Transverse colon (tissue), 4 donors: ENCODE measurements at places on chromosomes 7 and 10. TPM values are rescaled to one million over a fixed set of nuclear protein-coding genes. Genes with fewer than 3 reads are reported as not detected.

DNA sequence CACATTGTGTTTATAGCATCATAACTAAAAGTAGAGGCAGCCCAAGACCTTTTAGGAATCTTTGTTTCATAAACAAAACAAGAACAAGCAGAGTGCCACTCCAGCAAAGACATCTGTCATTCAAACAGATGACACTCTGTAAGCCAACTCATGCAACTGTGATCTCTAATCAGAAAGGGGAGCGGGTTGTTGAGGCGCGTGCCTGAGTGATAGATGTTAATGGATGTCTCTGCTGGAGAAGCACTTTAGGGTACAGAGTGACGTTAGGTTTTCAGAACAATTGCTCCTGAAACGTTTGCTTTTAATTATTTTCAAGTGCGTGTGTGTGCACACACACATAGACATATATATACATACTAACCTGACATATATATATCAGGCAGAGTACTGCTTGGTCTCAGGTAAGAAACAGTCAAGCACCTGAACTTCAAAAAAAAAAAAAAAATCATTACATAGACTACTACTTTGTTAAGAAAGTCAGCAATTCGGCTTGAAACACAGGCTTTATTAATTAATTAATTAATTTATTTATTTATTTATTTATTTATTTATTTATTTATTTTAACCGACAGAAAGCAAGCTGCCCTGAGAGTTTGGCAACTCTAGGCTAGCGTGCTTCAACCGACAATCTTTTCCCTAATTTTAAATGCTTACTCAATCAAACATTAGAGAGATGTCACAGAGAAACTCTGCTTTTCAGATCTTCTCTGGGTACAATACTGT is 109.1 kb downstream of the POU6F2 start:
- DNase-seq: no peak
- peaks cover 6% of the 10 kb centered on the region for H3K27me3 ChIP-seq
- H3K36me3 ChIP-seq: no peaks in the 10 kb centered on the region

GRCh38 chr7:55065079-55065478 is 46.3 kb downstream of the EGFR start:
- no peaks in the 10 kb centered on the region for H3K36me3 ChIP-seq
- peaks cover 23% of the 10 kb centered on the region for H3K4me1 ChIP-seq
- peak overlapping the region; percentile 76 for H3K27ac ChIP-seq
- no peaks in the 10 kb centered on the region for H3K27me3 ChIP-seq
- H3K4me3 ChIP-seq: no peak overlapping the region
- DNase-seq: peak; percentile 37

DNA sequence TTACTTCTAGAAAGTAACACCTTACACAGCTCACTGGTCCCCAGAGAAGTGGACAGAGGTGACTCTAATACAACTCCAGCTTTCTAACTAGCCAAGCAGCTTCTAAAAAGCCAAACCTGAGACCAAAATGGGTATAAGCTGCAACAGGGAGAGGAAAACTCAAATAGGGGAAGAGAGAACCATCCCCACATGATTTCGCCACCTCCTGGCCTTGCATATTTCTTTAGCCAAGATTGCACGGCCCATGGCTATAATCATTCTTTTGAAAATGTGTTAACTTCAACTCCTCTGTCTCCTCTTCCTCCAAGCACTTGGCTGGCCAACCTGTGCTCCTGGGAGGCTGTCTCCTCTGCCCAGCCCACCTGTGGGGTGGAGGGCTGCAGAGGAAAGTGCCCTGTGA is 28.7 kb downstream of the NUP42 start:
- no peak overlapping the region for H3K27ac ChIP-seq
- DNase-seq: no peak
- H3K4me3 ChIP-seq: no peak overlapping the region
- H3K4me1 ChIP-seq: no peaks in the 10 kb centered on the region
- peaks cover 8% of the 10 kb centered on the region for H3K27me3 ChIP-seq
- H3K36me3 ChIP-seq: no peaks in the 10 kb centered on the region

GRCh38 chr10:102150970-102151773 is 1.0 kb upstream of the NOLC1 start:
- H3K27ac ChIP-seq: peak overlapping the region; percentile 97
- no peak for DNase-seq
- peaks cover 9% of the 10 kb centered on the region for H3K4me1 ChIP-seq
- no peak overlapping the region for H3K4me3 ChIP-seq
- H3K27me3 ChIP-seq: no peaks in the 10 kb centered on the region

GRCh38 chr7:131543298-131543697 is 13.1 kb downstream of the PODXL start:
- no peak for DNase-seq
- H3K36me3 ChIP-seq: no peaks in the 10 kb centered on the region
- no peak overlapping the region for H3K4me3 ChIP-seq
- H3K27me3 ChIP-seq: no peaks in the 10 kb centered on the region

DNA sequence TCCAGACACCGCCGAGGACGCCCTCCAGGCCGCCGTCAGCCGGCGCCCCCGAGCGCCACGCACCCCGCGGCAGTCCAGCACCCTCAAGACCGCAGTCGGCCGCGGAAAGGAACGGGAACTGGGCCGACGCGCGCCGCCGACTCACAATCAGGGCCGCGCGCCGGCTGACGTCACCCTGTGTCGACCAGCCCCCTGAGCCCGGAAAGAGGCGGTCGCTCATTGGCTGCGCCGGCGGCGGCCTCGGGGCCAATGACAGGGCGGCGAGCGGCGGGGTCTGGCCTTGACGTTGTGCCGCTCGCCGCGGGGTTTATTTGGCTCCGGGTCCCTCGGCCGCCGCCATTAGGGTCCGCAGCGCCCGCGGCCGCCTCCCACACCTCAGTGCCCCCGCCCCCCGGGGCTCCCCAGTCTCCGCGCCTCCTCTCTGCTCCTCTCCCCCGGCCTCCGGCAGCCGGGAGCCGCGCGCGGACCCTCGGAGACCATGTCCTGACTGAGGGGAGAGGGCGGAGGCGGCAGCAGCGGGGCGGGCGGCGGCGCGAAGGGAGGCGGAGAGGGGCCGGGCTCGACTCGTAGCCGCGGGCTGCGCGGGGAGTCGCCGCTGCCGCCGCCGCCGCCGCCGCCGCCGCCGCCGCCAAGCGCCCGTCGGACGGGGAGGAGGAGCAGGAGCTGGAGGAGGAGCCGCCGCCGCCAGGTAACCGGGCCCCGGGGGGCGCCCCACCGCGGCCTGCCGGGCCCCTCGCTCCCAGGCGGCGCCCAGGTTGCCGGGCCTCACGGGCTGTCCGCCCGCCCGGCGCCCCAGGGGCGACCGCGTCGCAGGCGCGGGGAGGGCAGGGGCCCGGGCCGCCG is 25.1 kb upstream of the ZRANB1 start:
- peak overlapping the region; percentile 99 for H3K4me3 ChIP-seq
- H3K27me3 ChIP-seq: no peaks in the 10 kb centered on the region
- H3K36me3 ChIP-seq: no peaks in the 10 kb centered on the region
- peak; percentile 99 for DNase-seq
- peak overlapping the region; percentile 100 for H3K27ac ChIP-seq

DNA sequence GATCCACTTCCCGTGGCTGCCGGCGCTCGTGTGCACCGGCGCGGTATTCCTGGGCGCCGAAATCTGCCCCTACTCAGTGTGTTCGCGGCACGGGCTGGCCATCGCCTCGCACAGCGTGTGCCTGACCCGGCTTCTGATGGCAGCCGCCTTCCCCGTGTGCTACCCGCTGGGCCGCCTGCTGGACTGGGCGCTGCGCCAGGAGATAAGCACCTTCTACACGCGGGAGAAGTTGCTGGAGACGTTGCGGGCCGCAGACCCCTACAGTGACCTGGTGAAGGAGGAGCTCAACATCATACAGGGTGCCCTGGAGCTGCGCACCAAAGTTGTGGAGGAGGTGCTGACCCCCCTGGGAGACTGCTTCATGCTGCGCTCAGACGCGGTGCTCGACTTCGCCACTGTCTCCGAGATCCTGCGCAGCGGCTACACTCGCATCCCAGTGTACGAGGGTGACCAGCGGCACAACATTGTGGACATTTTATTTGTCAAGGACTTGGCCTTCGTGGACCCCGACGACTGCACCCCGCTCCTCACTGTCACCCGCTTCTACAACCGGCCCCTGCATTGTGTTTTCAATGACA is 1.3 kb downstream of the CNNM1 start:
- no peak overlapping the region for H3K27ac ChIP-seq
- DNase-seq: no peak
- no peaks in the 10 kb centered on the region for H3K36me3 ChIP-seq
- peaks cover 18% of the 10 kb centered on the region for H3K4me1 ChIP-seq

DNA sequence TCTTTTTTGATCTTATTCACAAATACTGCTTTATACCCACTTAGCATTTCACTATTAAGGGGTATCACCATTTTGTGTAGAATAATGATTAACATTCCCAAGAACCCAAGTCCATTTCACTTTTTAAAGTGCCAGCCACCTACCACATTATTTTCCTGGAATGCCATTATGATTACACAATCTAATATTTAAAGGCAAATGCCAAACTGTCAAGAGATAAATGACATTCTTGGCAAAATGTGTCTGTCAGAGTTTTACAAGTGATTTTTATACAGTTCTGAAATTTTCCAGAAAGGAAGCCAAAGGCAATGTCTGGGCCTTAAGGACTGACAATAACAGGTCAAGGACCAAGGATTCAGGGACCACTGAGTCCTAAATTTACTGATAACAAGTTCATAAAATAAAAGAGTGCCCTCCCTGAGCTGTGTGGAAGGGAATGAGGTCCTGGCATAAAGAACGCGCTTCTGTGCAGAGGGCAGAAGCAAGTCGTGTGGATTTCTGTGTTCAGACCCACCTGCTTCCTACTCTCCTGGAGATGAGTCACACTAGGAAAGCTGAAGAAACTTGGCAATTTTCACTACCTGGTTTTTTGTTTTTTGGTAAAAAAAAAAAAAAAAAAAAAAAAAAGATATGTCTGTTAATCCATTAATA is 66.5 kb downstream of the UBE2H start:
- no peak for DNase-seq
- H3K27me3 ChIP-seq: no peaks in the 10 kb centered on the region
- H3K27ac ChIP-seq: no peak overlapping the region
- no peaks in the 10 kb centered on the region for H3K36me3 ChIP-seq
- no peak overlapping the region for H3K4me3 ChIP-seq

DNA sequence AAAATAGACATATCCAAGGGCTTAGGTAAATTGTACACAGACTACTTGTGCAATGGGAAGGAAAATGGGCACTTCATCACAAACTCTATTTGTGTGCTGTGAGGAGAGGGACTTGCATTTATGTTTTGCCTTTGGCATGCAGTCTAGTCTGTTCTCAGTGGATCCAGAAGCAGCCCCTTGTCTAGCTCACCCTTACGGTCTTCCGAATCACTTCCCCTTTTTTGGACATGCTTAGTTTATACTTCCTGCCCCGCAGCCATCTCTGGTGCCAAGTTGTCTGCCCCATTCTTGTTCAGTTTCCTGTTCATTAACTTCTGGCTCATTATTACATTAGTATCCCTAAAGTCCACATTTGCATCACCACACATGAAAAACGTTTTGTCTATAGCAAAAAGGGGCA is 161.6 kb downstream of the NRCAM start:
- no peaks in the 10 kb centered on the region for H3K4me1 ChIP-seq
- H3K27ac ChIP-seq: no peak overlapping the region
- H3K36me3 ChIP-seq: no peaks in the 10 kb centered on the region
- DNase-seq: no peak
- no peaks in the 10 kb centered on the region for H3K27me3 ChIP-seq

Gene PPRC1
- total RNA-seq: 14.6 TPM

Gene SEMA4G
- 94.0 TPM for total RNA-seq

Gene ASB15
- not detected for total RNA-seq
